RKO (cell line): ENCODE measurements at places on chromosomes 13 and 19.

DNA sequence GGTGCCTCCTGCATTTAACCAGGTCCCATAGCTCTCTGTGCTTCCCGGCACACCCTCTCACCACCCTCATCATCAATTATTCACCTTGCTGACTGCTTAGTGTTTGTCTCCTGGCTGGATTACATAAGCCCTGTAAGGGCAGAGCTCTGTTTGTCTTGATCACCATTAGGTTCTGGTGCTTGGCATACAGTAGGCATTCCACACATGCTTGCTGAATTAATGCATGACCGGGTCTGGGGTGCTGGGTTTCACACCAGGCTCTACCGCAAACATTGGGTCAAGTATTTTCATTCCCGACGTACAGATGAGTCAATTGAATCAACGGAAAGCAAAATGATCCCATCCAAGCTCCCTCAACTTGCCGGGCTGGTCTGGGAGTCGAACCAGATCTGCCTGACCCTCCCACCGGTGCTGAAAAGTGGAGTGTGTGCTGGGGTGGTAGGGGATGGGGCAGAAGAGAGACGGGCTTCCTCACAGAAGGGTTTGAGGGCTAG, 28.5 kb downstream of the VAV1 start:
- DNase-seq: no peak

GRCh38 chr13:83709426-83710132, 172.7 kb downstream of the SLITRK1 start:
- no peak for DNase-seq

GRCh38 chr19:6632002-6632621, 37.8 kb downstream of the TNFSF14 start:
- DNase-seq: peak; percentile 78

DNA sequence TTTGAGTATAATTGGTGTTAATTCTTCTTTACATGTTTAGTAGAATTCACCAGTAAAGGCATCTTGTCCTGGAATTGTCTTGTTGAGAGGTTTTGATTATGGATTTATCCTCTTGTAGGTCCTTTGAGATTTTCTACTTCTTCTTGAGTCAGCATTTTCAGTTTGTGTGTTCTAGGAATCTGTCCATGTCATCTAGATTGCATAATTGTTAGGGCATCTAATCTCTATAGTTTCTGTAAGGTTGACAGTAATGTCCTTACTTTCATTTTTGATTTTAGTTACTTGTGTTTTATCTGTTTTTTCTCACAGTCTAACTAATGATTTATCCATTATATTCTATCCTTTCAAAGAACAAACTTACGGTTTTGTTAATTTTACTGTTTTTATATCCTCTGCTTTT, 492.0 kb downstream of the FGF9 start:
- no peak for DNase-seq
